Activated naive CD4-positive, alpha-beta T cell treated with anti-CD3 and anti-CD28 coated beads, Interleukin-2, amount 50 U/mL, for 72 hours (primary cell): ENCODE measurements at places on chromosomes 3 and 15.

GRCh38 chr3:197171481-197172067 is 126.8 kb downstream of the DLG1 start:
- no peak for DNase-seq

GRCh38 chr3:194101592-194102432 is 34.1 kb upstream of the HES1 start:
- no peak for DNase-seq

DNA sequence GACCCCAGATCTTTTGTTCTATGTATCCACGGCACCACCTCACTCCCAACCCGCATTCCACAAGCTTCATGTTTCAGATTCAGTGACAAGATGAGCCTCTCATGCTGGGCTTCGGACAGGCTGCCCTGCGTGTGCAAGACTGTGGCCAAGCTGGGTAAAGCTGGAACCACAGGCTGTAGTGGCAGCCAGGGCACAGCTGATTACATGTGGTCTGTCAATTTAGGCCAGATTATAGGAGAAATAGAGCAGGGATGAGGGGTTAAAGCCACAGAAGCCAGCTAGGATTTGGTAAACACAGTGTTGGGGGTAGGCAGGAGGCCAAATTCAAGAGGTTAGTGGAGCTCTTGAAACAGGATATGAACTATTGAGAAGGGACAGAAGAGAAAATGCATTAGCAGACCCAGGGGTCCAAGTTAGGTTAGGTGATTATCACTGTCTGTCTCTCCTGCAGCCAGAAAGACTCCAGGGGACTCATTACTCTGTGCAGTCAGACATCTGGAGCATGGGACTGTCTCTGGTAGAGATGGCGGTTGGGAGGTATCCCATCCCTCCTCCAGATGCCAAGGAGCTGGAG is 12.9 kb downstream of the SNAPC5 start:
- no peak for DNase-seq

- DNase-seq, result no peak
These were observed 33.5 kb upstream of the PTPN23 start for GRCh38 chr3:47347217-47347801.

DNA sequence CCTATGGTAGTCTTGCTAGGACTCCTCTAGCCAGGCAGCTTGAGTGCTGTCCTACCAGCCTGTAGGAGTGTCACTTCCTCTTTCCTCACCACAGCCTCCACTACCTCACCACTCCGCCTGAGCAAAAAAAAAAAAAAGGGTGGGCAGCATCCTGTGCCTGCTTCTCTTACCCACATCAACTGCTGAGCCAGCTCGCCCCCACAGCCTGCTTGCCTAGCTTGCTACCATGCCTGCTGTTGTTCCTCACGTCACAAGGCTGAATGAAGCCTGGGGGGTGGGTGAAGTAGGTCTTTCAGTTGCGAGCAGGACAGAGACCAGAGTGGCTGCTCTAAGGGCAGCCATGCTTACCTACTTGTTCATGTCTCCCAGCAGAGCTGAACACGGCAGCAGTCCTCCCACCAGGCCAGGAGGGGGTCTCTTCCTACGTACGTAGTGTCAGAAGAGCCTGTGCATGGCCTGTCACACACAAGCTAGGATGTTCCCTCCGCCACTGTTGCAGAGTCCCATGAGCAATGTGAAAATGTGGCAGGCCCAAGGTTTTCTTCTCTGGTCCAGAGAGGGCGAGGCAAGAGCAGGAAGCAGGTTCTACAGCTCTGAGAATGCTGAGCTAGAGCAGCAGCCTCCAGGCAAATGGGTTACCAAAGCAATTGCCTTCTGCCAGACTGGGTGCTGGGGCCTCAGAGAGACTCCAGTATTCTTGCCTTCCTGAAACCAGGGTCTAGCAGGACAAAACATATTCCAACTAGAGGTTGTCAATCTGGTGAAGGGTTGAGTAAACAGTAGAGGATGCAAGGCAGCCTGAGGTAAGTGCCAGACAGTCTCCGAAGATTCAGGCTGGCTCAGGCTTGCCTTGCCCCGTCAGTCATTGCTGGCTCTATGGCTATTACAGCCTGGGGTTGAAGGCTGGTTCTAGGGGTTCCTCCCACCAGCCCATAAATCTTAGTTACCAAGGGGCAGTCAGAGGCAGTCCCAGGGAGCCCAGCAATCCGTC is 8.1 kb downstream of the PPM1M start:
- peak; percentile 69 for DNase-seq

DNA sequence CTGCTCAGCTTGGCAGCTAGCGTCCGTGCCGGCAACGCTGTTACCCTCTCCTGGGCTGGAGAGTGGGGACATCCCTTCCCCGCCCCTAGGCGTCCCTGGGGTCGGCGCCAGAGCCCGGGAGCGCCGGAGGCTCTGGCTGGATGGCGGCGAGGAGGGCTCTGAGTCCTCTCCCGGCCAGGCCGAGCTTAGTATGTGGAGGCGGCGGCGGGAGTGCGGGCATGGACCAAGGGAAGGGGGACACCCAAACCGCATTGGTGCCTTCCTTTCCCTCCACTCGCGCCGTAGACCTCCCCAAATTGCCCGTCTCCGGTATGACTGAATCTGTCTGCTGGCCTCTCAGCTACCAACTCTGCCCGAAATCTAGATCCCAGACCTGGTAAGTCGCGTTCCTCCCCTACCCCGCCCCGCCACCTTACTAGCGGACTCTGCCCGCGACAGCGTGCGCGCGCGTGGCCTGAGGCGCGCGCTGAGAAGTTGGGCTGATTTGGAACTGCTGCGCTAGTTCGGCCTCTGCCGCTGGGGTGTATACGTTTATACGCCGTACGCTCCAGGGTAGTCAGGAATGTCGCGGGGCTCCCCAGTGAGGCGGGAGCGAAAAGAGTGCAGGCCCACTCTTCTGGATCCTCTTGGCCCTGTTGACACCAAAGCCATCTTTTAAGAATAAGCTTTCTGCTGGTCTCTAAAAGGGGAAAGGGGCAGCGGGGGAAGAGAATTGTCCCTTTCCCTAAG is 12.2 kb downstream of the ZIC1 start:
- DNase-seq, result no peak

DNA sequence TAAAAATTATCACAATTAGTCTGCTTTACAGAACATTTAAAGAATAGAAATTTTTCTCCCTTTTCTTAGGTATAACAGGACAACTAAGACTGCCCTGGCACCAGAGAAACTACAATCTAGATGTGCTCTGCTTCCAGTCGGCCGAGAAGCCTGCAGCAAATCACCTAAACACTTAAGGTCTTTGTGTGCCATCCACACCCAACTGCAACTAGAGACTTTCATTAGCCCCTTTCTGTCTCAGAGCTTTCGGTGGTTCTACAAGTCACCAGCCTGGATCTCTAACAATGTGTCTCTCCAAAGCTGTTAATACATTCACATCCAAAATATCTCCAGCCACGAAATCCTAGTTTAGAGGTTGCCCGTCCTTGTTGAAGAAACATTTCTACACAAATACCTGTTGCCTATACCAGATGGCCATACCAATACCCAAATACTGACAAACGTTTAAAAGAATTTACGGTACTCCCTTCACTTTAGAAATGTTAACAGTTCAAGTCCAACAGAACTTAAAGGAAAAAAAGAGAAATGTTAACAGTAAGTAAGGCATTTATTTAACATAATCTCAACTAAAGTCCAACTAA is 6.7 kb downstream of the PRC1 start:
- DNase-seq, result no peak

- no peak for DNase-seq
These were observed 60.1 kb downstream of the ADAMTS9 start for GRCh38 chr3:64627471-64628321.

DNA sequence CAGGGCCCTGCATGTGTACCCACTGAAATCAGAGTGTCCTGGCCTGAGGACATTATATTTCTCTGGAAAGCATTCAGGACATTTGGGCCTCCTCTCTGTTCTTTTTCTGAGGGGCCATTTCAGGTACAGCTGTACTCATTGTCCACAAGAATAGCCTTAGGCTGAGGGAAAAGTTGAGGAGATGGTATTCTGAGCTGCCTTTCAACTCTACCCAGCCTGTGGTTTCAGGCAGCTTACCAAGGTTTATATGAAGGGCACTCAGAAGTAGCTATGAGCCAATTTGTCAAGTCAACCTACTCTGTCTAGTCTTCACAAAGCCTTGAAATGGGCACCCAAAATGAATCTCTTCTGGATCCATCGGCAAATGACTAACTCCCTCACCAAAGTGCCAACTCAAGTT is 9.4 kb downstream of the ATP13A4 start:
- DNase-seq, result no peak

- DNase-seq, result no peak
These were observed 319.3 kb upstream of the SLCO3A1 start for GRCh38 chr15:91534235-91534634.

DNA sequence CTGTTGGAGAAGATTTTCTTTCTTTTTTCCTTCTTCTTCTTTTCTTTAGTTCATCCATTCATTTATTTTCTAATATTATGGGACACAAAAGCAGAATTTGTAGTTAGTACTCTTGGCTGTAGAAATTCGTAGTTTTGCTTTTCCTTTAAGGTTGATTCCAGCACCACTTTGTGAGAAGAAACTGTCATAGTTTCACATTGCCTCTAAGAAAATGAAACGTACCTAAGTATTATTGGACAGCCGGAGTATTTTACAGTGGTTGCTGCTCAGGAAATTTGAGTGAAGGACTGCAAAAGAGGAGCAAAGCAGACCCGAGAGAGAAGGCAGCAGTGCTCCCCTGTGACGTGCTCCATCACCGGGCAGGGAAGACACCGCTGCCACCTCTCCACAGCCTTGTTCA is 48.1 kb downstream of the PLCL2 start:
- DNase-seq, result no peak

DNA sequence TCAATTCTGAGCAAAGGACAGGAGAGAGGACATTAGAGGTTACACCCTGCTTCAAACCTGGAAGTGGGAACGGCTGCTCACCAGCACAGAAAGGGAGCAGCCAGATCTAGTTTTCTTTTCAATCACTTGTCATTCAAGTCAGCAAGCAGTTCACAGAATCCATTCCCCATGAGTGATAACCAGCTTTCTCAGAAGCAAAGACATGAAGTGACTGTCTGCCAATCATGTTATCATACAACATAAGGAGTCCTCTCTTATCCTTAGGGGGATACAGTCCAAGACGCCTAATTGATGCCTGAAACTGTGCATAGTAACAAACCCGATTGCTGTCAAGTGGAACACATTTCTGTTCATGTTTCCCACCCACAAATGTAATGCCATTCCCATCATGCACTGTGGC is 54.7 kb downstream of the FAM98B start:
- no peak for DNase-seq

- no peak for DNase-seq
These were observed 47.0 kb upstream of the ACKR4 start for GRCh38 chr3:132549890-132550578.

DNA sequence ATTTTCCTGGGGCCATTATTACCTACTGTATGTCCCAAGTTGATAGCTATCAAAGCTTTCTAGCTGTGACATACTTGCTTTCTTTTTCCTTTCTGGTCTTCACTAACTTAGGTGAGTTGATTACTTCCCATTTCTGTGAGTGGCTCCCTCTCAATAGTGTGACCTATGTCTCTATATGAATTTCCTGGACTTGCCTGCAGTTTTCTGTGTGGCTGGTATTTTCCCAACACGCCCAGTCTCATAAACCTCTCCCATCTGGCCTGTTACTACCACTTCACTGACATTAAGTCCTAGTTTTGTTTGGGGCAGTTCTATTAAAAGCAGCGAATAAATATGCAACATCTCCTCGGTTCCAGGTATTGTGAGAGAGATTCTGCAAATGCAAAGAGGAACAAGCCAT is 671.2 kb downstream of the SI start:
- DNase-seq, result no peak

DNA sequence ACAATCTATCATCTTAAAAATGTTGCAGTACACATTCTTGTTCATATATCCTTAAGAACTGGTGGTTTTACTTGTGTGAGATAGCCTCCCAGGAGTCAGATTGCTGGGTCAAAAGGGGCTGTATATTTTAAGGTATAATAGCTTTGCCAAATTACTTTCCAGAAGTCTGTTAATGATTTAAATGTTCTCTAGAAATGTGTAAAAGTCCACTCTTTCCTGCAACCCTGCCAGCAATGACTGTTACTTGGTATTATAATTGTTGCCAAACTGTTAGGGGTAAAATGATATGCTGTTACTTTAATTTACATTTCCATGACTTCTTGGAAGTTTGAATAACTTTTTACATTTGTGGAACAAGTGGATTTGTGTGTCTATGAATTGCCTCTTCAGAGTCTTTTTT is 170.8 kb downstream of the SLC9A9 start:
- DNase-seq, result no peak

GRCh38 chr15:26872206-26872605 is 5.3 kb downstream of the GABRA5 start:
- DNase-seq, result no peak

GRCh38 chr3:109743981-109744380 is 406.6 kb upstream of the DPPA4 start:
- no peak for DNase-seq

DNA sequence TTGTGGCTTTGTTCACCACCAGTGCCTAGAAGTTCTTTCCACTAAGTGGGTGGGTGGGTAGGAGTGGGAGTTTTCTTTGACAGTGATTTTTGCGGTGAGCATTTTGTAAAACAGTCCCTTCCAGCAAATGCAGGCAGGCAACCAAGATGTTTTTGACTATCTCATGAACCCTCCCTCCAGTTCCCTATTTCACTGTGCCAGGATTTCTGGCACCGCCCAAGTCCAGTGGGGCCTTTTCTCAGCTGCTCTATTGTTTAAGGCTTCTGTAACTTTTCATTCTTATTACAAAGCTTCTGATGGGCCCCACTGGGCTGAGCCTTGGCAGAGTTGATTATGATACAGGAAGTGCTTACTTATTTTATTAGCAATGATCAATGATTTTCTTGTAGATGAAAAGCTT is 236.0 kb downstream of the EDEM1 start:
- DNase-seq, result no peak

- DNase-seq, result no peak
These were observed 12.0 kb downstream of the GREM1 start for GRCh38 chr15:32729700-32730395.

DNA sequence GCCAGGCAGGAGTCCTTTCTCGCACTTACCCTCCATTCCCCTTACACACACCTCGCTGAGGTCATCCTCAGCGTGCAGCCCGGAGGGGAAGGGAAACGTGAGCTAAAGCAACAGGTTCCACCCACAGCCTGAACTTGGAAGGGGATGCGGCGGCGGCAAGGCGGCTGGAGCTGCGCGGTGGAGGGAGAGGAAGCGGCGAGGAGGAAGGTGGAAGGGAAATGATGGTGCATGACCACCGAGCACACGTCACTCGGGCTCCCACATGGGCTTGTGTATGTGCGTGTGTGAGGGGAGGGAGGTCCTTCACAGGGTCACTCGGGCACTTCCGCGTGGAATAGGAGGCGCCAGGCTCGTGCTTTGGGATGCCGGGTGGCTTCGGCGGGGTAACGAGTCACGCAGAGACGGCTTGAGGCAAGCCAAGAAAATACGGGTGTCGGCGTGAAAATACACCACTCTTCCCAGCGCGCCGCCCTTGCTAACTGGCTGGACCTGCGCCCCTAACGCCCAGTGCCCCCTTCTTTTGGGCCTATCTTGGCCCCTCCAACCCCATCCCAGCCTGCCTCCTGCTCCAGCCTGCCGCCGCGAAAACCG is 225.5 kb upstream of the IL12A start:
- peak; percentile 7 for DNase-seq
